ENCODE measurements at places on chromosomes 3 and 15. TPM values are rescaled to one million over a fixed set of nuclear protein-coding genes. Genes with fewer than 3 reads are reported as not detected.

The ALG1L2 gene
- total RNA-seq, result 0.82 TPM

The SYNPR gene
- total RNA-seq, result not detected

The NEIL1 gene
- total RNA-seq, result 42.9 TPM

The TAMM41 gene
- total RNA-seq, result 19.4 TPM

The REC114 gene
- total RNA-seq, result not detected

The INSYN1 gene
- total RNA-seq, result 4.2 TPM

The PLSCR4 gene
- 33.0 TPM for total RNA-seq

The SOX14 gene
- total RNA-seq, result not detected

The TUSC7 gene
- total RNA-seq, result not detected

The ZKSCAN7 gene
- total RNA-seq, result 7.9 TPM

The CHRFAM7A gene
- 2.7 TPM for total RNA-seq

The FETUB gene
- total RNA-seq, result not detected

The TMEM108 gene
- total RNA-seq, result 0.91 TPM

The CNTN3 gene
- total RNA-seq, result 3.8 TPM

The CADPS gene
- 0.98 TPM for total RNA-seq

Data from kidney (tissue), 22 donors.